ENCODE measurements at places on chromosomes 5 and 9. TPM values are rescaled to one million over a fixed set of nuclear protein-coding genes. Genes with fewer than 3 reads are reported as not detected.

Gene NPR3
- total RNA-seq, result 59.3 TPM

Gene TSLP
- total RNA-seq, result 0.21 TPM

Gene MYO10
- 27.1 TPM for total RNA-seq

Gene SLC45A2
- not detected for total RNA-seq
